ENCODE measurements at places on chromosomes 1 and 21.

DNA sequence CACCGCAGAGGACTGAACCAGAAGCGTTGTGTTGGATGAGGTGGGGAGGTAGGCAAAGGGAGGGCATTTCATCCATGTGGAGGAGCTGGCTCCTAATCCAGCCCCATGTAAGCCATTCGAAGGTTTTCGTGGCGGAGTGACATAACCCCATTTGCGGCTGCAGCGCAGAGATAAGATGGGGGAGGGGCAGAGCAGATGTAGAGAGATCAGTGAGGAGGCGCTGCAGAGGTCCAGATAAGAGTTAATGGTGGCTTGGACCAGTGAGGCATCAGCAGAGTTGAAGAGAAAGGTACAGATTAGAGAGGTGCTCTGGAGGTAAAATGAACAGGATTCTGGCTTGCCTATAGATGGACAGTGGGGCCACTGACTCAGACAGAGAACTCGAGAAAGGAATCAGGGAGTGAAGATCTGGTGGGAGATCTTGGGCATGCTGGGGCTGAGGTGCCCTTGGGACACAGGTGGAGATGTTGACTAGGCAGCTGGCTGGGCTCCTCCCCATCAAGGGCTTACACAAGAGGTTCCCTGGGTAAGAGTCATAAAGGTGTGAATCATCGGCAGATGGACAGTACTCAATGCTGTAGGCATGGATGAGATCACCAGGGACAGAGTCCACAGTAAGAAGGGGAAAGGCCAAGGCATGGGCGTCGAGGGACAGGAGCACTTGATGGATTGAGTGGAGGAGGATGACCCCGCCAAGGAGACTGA is 7.8 kb upstream of the PTPRF start:
- DNase-seq = no peak

DNA sequence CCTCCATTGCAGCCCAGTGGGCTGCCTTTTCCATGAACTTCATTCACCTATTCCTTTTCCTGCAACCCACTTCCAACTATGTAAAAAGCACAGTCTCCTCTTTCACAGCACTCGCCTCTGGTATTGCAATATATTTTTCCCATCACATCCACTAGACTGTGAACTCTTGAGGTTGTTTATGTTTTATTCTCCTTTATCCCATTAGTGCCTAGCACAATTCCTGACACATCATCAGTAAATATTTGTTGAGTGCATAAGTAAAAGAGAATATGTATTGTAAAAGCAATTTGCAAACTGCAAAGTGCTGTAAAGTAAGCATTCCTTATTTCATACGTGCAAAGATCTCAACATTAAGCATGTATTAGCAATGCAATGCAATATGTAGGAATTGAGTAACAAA is 27.9 kb upstream of the NRIP1 start:
- no peak for DNase-seq

- no peak for DNase-seq
These were observed 9.9 kb upstream of the C1orf141 start for GRCh38 chr1:67144696-67145095.

GRCh38 chr1:163412221-163412620 is 90.5 kb downstream of the NUF2 start:
- DNase-seq = no peak

- DNase-seq = no peak
These were observed 255.7 kb upstream of the FMN2 start for GRCh38 chr1:239835946-239836440.

GRCh38 chr1:48817505-48818114 is 40.9 kb upstream of the BEND5 start:
- DNase-seq = no peak

- no peak for DNase-seq
These were observed 618.9 kb downstream of the NPHP4 start for GRCh38 chr1:5373281-5373680.

- DNase-seq = no peak
These were observed 123.0 kb downstream of the LYPLAL1 start for GRCh38 chr1:219296430-219297355.

- no peak for DNase-seq
These were observed 164.6 kb downstream of the RASAL2 start for GRCh38 chr1:178258536-178258935.

- no peak for DNase-seq
These were observed 248.7 kb downstream of the TTLL7 start for GRCh38 chr1:83750201-83750600.

DNA sequence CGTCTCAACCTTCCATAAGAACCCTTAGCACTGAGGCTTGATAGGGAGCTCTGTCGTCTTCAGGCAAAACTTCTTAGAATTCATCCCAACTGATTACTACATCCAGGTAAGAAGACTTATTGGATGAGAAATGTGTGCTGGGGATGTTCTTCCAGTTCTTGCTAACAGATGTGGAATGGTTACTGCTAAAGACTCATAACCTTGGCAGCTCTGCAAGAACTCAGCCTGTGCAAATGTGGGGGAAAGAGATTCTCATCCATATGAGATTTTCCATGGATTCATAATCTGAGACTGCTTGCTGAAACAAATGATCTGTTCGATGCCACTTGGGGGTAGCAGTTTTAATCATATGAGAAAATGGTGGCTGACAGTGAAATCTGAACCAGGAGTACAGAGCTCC is 48.2 kb downstream of the NTPCR start:
- no peak for DNase-seq

DNA sequence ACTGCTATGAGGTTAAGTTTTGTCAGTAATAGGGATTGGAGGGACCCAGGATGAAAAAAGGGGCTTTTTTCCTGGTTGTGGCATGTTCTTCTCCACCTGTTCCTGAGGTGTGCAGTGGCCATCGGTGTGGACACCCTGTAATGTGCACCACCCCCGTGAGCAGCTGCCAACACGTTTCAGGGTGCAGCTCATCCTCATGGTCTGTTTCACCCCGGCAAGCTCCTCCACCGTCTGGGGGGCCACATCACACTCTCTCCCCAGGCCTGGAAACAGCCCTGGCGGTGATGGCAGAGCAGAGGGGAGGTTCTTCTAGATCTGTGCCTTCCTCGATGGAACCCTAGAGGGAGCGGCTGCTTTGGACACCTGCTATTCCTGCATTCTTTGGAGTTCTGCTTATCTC is 435.4 kb downstream of the MATN1 start:
- DNase-seq = no peak

DNA sequence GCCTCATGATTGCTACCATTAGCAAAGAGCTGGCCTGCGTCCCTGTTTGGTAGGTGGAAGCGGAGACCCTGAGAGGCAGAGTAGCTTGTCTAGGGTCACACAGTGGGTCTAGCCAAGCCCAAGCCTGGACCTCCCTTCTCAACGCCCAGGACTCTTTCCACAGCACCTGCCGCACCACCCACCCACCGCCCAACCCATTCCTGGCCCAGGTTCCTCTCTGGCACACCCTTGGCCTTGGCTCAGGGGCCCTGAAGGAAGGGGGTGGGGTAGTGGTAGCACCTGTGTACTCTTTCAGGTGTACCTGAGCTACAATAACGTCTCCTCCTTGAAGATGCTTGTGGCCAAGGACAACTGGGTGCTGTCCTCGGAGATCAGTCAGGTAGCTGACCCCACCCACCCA is 19.3 kb downstream of the FAM151A start:
- DNase-seq = no peak

GRCh38 chr1:41496080-41497055 is 11.9 kb upstream of the EDN2 start:
- no peak for DNase-seq

DNA sequence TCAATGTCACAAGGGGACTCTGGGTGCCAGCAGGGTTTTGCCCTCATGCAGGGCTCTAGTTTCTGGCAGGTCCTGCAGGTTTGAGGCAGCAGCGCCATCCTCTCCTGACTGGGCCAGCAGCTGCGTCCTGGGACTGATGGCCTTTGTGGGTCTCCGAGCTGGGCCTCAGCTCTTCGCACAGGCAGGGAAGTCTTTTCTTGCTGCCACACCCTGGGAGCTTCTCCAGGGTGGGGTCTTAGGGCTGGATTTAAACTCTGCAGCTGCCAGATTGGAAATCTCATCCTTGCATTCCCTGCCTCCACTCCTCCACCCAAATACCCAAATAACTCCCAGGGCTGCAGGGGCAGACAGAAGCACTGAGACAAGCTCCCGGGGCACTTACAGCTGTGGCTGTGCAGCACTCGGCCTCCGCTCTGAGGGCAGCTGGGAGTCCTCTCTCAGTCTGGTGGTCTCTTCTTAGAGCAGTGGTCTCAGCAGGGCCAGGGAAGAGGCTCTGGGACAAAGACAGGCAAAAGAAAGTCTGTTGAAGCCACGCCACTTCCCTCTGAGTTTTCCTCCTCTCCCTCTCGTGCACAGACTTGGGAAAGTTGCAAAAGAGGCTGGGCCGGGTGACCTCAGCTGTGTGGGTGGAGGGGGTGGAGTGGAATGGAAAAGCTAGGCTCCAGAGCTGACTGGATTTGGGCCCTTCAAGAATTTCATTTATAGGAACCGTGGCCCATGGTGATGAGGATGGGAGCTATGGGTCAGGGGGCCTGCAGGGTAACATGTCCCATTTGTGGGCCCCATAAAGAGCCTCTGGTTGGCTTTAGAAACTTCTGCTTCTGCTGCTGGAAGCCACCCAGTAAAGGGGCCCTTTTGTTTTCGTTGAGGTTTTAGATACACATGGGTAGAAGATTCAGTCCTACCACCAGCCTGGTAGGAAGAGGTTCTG is at the start of gene RAB7B:
Gene RAB7B (minus strand): TSS at position 525 of the 931 bp plus-strand sequence. CDS start 9,260 bp downstream, outside the sequence.
- DNase-seq = no peak

DNA sequence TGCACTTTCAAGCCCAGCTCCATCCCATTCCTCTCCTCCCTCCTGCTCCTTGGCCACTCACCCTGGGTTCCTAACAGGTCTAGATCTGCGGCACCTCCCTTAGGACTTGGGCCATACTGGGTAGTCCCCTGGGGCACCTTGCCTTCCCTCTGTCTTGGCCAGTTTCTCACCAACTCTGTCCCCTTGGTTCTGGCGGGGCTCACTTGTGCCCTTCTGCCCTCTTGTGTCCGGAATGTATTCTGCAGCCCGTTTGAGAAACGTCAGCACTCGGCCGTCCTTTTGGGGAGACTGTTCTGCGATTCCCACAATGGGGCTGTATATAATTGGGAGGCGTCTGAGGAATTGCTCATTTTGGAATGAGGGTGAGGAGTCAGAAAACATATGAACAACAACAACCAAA is 162.4 kb downstream of the ZSCAN20 start:
- DNase-seq = no peak

GRCh38 chr21:36425286-36425685 is 40.1 kb downstream of the CHAF1B start:
- no peak for DNase-seq

- no peak for DNase-seq
These were observed 170.9 kb upstream of the SYT6 start for GRCh38 chr1:114324662-114324965.

DNA sequence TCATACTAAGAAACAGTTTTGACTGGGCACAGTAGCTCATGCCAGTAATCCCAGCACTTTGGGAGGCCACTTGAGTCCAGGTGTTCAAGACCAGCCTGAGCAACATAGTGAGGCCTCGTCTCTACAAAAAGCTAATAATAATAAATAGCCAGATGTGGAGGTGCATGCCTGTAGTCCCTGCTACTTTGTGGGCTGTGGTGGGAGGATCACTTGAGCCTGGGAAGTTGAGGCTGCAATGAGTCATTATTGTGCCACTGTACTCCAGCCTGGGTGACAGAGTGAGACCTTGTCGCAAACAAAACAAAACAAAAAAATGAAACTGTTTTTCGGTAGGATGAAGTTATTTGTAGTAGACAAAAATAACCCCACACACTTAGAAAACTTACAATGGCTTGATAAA is 19.0 kb upstream of the OLFM3 start:
- DNase-seq = no peak

- no peak for DNase-seq
These were observed 11.5 kb downstream of the BCAR3 start for GRCh38 chr1:93670141-93670540.

DNA sequence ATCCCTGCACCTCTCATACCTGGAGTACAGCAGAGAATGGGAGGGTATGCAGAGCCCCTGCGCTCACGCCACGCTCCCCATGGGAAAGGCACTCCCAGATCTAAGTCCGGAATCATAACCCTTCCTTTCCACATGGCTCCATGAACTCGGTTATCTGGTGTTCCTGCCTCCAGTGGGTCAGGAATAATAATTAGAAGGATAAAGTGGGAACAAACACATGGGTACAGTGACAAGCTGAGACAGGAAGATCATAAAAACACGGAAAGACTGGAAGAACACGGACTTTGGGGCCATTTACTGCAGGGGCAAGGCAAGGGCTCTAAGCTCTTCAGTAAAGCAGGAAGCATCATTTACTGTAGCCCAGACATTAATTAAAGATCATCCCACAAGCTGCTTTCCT is 48.6 kb downstream of the FOXO6 start:
- no peak for DNase-seq

GRCh38 chr1:240094041-240094722 is 2.5 kb downstream of the FMN2 start:
- no peak for DNase-seq

- no peak for DNase-seq
These were observed 34.7 kb downstream of the THRAP3 start for GRCh38 chr1:36258960-36259344.

- no peak for DNase-seq
These were observed 24.6 kb downstream of the RPS6KA1 start for GRCh38 chr1:26553942-26554682.

- no peak for DNase-seq
These were observed 362.3 kb downstream of the HLX start for GRCh38 chr1:221241592-221241991.

GRCh38 chr1:200888349-200888838 is 6.3 kb upstream of the INAVA start:
- DNase-seq = no peak

- no peak for DNase-seq
These were observed 29.5 kb downstream of the SYT2 start for GRCh38 chr1:202680586-202681352.

- DNase-seq = no peak
These were observed 41.7 kb upstream of the ZNF326 start for GRCh38 chr1:89953131-89953626.

DNA sequence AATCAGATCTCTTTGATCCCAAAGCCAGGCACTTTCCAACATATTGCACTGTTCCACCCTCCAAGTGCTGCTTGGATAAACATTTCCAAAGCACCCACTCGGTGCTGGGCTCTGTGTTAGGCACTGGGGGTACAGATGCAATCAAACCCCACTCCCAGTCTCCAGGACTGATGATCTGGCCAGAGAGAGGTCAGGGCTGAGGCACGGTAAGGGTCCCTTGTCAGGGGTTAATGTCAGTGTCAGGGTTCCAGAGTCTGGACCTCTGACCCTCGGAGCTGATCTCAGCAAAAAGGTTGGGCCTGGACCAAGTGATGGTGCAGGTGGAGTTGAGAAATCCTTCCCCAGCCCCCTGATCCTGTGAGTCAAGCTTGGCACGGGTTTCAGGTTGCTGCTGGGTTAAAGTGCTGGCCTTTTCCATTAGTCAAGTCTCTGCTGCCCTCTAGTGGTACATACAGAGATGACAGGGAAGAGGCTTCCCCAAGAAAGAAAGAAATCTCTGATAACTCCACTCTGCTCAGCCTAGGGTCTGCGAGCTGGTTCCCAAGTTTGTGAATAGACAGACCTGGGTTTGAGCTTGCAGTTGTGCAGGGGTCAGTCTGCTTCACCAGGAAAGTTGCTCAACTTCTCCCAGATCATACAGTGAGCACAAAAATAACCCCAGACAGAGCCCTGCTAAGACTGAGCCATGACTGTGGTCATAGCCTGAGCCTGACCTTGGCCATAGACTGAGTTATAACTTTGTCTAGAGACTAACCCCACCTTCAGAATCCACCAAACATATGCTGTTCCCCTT is 74.6 kb downstream of the DMRTA2 start:
- DNase-seq = peak; percentile 62

- DNase-seq = no peak
These were observed 10.5 kb upstream of the LELP1 start for GRCh38 chr1:153192697-153193096.

Measured in NCI-H1048 (cell line).